ENCODE measurements at places on chromosomes 13 and 19. TPM values are rescaled to one million over a fixed set of nuclear protein-coding genes. Genes with fewer than 3 reads are reported as not detected.

Gene IGFL3
- polyA plus RNA-seq, result 0.66 TPM

GRCh38 chr13:38483623-38484022, 134.0 kb downstream of the UFM1 start:
- DNase-seq, result no peak

Gene C19orf67
- polyA plus RNA-seq, result not detected

Gene ZNF530
- 6.3 TPM for polyA plus RNA-seq

DNA sequence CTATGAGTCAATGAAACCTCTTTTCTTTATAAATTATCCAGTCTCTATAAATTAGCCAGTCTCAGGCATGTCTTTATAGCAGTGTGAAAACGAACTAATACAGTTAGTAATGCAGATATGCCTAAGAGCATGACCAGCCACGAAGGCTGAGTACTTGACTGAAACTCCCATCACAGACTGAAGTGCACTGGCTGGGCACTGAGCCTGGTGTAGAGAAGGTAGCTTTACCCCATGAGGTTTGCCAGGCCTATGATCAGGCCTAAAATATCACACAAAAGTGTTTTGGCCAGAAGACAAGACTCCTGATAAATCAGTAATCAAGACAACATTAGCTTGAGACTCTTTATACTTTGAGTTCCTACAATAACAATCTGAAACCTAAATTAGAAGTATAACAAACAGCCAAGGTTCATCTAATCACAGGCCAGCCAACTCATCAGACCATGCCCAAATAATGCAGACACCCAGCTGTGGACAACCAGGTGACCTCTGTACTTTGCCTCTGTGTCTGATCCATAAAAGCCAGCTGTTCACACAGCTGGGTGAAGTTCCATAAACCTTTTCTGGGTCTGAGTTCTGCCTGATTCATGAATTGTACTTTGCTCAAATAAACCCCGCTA, 771.8 kb upstream of the SLITRK1 start:
- DNase-seq, result no peak

- no peak for DNase-seq
Measured at GRCh38 chr13:32759152-32759551, 172.9 kb downstream of the PDS5B start.

DNA sequence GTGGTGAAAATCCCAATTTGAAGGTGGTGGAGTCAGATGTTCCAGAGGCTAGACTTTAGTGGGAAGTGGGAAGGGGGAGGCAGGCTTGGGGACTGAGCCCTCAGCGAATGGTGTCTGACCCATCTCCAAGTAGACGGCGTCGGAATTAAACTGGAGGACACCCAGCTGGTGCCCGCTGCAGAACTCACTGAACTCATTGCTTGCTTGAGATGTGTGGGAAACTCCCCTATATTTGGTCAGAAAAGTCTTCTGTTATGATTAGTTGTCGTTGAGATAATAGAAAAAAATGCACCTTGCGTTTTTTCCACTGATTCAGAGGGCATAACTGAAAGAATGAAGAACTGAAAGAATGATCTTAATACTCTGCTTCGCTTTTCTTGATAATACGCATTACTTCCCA, 871 bp upstream of the ZNF583 start:
- no peak for DNase-seq

- no peak for DNase-seq
Measured at GRCh38 chr13:113141601-113141970, 16.9 kb upstream of the PROZ start.

- peak; percentile 97 for DNase-seq
Measured at GRCh38 chr19:45677351-45678230, 9.6 kb downstream of the GIPR start.

Measured in A549 (cell line).